ENCODE measurements at places on chromosomes 6 and 20. TPM values are rescaled to one million over a fixed set of nuclear protein-coding genes. Genes with fewer than 3 reads are reported as not detected.

The NRN1 gene
- total RNA-seq: not detected

The CTAGE9 gene
- total RNA-seq: not detected

The KLC4 gene
- 12.7 TPM for total RNA-seq

The C20orf144 gene
- 0.16 TPM for total RNA-seq

The ZNF391 gene
- total RNA-seq: 5.8 TPM

The CD93 gene
- 0.20 TPM for total RNA-seq

The C6orf132 gene
- total RNA-seq: 0.22 TPM

The PRL gene
- not detected for total RNA-seq

The DCDC2 gene
- total RNA-seq: 0.04 TPM

The SLC22A1 gene
- 0.54 TPM for total RNA-seq

The ANKRD66 gene
- total RNA-seq: not detected

The TDP2 gene
- 37.9 TPM for total RNA-seq

The TBXT gene
- not detected for total RNA-seq

The CDSN gene
- not detected for total RNA-seq

The HLA-DOA gene
- total RNA-seq: not detected

The NMBR gene
- not detected for total RNA-seq

The PKIG gene
- 5.1 TPM for total RNA-seq

The SPAG4 gene
- 9.6 TPM for total RNA-seq

The BPI gene
- not detected for total RNA-seq

The GJA10 gene
- not detected for total RNA-seq

The MYH7B gene
- 0.13 TPM for total RNA-seq

The MUC21 gene
- not detected for total RNA-seq

The LTV1 gene
- total RNA-seq: 70.7 TPM

The GGTLC1 gene
- total RNA-seq: not detected

The ZNF334 gene
- 0.24 TPM for total RNA-seq

The MAP1LC3A gene
- total RNA-seq: 0.38 TPM

The JPH2 gene
- total RNA-seq: not detected

The CCDC170 gene
- total RNA-seq: not detected

The R3HDML gene
- not detected for total RNA-seq

The RAD21L1 gene
- 1.3 TPM for total RNA-seq

The TNF gene
- 0.40 TPM for total RNA-seq

The KHDRBS2 gene
- total RNA-seq: not detected

The CD40 gene
- total RNA-seq: 2.1 TPM

Data from K562 (cell line).